Stimulated activated CD4-positive, alpha-beta T cell treated with anti-CD3 and anti-CD28 coated beads, Interleukin-1b, Interleukin-23, amount 100 ng/mL, for 1 hour (primary cell): ENCODE measurements at places on chromosomes 16 and 17.

DNA sequence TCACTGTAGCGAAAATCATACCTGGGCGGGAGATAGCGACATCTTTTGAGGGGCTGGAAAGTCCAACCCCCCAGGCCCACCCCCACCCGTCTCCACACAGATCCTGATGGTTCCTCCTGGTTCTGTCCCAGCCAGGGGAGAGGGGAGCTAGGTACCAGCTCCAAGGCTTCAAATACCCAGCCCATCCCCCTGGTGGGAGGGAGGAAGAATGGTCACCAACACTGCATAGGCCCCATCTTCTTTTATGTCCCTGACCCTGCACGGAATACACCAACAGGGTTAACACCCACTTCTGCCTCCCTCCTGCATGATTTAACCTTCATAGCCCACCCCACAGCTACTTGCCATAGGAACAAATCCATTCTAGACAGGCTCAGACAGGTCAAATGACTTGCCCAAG, 9.3 kb downstream of the HAP1 start:
- no peak for DNase-seq

DNA sequence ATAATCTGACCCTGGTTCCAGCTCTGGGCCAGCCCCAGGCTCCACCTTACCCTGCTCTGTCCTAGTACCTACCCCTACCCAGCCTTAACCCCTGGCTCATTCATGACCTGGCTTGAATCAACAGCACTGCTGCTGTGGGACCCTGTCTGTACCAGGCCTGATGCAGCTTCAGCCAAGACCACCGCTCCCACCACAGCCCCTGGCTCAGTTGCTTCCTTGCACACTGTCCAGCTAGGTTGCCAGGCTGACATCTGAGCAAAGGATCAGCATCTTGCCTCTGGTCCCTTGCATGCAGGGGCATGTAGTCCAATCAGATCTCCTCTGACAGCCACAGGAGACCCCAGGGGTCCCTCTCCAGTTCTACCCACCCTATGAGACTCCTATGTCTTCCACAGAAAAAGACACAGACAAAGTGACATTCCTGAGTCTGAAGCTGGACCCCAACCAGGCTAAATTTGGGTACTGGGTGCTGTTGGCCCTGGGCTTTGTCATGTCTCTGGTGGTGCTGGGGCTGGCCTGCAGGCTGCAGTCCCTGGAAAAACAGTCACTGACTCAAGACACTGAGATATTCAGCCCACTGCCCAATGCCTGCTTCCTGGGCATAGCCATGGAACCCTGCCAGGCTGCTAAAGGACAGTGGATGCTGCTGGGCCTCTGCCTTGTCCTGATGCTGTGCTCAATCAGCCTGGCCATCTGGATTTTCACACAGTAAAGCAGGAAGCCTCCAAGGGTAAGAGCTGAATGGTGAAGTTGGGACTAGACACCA, 3.9 kb upstream of the KCNH6 start:
- DNase-seq: no peak

DNA sequence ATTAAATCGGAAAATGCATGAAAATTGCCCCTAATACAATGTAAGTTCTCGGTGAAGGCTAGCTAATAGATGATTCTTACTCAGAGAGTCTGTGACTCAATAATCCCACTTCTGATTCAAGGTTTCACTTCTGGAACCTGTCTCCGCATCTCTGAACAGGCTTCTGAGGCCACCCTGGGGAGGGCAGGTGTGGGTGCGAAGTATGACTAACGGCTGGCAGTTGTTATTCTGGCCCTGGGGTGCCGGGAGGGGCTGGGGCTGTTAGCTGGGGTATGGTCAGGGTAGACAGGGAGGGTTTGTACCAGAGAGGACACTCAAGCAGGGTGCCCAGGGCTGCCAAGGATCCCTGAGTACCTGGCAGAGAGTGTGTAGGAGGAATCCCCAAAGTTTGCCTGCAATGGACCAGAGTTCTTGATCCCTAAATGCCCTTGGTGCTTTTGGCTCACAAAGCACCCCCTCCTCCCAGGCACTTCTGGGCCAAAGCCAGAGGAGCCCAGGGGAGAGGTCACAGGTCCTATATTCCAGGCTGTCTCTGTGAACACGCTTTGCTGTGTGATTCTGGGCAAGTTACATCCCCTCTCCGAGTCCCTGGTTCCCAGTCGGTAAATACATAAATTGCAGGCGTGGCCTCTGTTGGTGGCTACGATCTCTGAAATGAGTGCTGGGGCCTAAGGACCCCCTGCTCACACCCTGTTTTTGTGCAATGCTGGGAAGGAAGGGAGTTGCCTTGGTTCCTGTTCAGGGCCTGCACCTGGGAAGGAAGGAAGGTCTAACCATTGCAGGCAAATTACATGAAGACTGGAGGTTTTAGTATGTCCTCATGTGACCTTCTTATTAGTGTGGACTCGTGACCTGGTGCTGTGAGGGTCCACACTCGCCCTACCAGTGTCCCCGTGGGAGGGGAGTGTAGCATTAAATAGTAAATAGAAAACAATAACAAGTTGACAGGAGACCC, 49.9 kb upstream of the CPNE2 start:
- peak; percentile 57 for DNase-seq

GRCh38 chr17:2749784-2750181, 331 bp upstream of the CCDC92B start:
- peak; percentile 52 for DNase-seq

DNA sequence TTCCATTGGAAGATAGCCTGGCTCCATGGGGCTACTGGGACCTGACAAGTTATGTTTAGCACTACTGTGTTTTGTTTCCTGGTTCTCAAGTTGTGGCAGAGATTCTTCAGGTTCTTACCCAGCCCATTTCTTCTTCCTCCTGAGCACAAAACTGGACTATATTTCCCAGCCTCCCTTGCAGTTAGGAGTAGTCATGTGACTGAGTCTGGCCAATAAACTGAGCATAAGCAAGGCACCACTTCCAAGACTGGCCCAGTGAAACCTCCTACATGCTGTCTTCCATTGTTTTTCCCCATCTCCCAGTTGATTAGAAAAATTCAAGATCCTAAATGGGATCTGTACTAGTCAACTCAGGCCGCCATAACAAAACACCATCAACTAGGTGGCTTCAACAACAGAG, 28.2 kb upstream of the RBBP6 start:
- DNase-seq: no peak

GRCh38 chr16:77424871-77425604, 9.8 kb downstream of the ADAMTS18 start:
- DNase-seq: no peak

GRCh38 chr17:75182569-75183436, at the start of gene SUMO2:
SUMO2 (minus strand) TSS chr17:75182959; CDS start chr17:75182834, 125 bp downstream.
- peak; percentile 91 for DNase-seq

GRCh38 chr17:29622337-29623282, at the start of gene CORO6:
CORO6 (minus strand) TSS chr17:29622912; CDS start chr17:29621421, 1,491 bp downstream.
- DNase-seq: peak; percentile 60

GRCh38 chr17:77291591-77292386, 151.0 kb downstream of the SEC14L1 start:
- no peak for DNase-seq

DNA sequence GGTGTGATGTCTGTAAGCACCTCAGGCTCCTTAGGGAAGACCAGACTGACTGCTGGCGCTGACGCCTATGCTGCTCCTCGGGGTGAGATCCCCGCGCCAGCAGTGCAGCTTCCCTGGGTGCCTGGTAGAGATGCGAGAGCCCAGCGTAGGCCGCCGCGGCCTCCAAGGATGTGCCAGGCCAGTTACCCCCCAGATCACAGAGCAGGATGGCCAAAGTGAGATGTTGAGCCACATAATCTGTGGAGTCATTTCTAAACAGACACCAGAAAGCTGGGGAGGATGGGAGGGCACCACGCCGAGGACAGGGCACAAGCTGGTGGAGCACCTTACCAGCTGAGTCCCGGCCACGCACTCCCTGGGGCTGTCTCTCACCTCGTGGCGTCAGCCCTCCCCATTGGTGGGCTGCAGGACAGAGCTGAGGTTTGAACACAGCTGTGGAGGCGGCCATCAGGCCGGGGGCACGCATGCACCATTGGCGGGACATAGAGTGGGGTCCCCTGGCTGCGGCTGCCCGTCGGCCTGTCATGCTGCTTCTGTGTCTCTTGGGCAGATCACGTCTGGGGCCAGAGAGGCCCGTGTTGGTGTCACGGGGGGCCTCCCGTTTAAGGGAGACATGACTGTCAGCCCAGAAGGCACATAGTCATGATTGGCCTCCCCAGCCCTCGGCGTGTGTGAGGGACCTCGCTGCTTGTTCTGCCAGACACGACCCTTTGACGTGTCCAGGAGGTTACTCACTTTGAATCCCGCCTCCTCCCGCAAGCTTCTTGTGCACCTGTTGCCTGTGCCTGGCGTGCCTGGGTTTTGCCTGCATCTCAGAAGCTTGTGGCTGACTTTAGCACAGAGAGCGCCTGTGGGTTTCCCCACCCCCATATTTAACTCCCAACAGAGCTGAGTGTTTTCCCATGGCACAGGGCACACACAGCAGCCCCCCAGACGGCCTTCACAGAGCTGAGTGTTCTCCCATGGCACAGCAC, 21.9 kb downstream of the MAPK8IP3 start:
- no peak for DNase-seq

- DNase-seq: no peak
Observed at GRCh38 chr16:77955127-77955526, 67.2 kb upstream of the CLEC3A start.
